ENCODE measurements at places on chromosomes 16 and 17.

DNA sequence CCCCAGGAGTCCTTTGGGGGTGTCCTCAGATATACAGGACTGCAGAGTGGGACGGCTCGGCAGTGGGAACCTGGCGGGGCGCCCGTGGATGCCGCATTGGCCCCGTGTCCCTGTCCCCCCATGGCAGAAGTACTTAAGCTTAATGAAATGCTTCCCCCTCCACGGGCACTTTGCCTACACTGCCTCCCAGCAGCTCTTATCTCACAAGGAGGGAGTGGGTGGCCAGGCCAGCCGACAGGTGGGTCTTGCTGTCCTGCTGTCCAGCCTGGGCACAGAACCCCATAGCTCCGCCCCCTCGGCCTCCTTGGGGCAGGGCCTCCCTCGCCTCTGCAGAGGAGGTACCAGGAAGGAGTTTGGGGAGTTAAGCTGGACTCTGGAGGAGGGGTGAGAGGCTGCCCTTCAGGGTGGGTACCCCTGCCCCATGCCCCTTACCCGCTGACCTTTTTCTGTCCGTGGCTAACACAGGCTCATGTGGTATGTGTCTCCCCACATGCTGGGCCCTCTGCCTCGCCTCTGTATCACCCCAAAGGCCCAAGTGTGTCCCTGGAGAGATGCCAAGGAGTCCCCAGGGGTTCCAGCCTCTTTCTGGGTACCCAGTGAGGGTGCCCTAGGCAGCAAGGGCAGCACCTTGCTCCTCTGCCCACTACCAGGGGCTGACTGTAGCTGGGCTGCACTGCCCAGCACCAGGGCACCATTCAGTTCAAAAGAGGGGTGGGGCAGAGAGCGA is 8.7 kb downstream of the THRA start:
- DNase-seq: no peak

- DNase-seq: no peak
Observed at GRCh38 chr16:9260666-9261065, 169.2 kb downstream of the HAPSTR1 start.

- no peak for DNase-seq
Observed at GRCh38 chr16:86344881-86345280, 165.4 kb upstream of the FOXF1 start.

GRCh38 chr16:55357241-55357640 is 33.2 kb downstream of the IRX6 start:
- no peak for DNase-seq

- no peak for DNase-seq
Observed at GRCh38 chr17:74490716-74491115, 24.3 kb downstream of the CD300A start.

GRCh38 chr17:82170412-82170961 is 42.2 kb downstream of the CCDC57 start:
- no peak for DNase-seq

DNA sequence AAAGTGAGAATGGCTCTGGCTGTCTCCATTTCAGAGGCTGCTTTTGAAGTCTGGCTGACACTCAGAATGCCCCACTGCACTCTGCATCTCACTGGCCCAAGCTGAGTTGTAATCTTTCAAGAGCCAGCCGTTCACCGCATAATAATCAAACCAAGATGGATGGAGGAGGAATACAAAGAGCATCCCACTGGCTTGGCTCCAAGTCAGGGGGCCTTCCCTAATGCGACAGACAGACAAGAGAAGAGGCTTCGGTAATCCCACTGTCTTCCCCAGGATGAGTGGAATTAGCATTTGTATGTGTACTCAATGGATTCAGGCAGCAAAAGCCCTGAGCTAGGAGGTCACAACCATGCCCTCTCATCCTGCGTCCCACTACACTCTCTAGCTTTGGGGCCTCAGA is 68.0 kb downstream of the CBLN1 start:
- DNase-seq: no peak

- DNase-seq: no peak
Observed at GRCh38 chr17:45102856-45103255, 29.5 kb downstream of the PLCD3 start.
